ENCODE measurements at places on chromosomes 1 and 21.

DNA sequence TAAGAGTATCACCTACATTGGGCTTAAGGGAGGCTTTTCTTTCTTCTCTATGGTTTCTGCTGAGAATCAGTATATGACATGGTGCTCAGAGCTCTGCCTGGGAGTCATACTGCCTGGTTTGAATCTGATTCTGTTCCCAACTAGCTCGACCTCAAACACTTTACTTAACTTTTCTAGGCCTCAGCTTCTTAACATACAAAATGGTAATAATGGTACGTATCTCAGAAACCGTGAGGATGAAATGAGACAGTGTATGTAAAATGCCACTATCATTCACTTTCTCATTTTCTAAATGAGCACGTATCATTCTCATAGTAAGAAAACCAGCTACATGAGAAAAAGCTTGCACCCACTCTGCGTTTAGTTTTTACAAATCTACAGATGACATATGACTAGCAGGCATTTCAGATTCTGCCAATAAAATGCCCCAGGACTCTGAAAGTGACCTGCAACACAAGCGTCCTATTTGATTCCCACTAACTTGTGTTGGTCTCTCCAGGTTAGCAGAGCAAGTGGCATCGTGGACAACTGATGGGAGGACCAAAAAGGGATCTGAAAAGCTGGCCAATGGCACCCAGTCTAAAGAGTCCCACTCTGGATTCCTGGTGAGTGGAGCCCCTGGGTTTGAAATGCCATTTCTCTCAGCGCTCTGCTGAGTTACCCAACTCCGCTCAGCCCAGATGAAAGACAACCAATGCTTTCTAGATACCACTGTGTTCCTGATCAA is 6.1 kb downstream of the CTNNBIP1 start:
- no peak for DNase-seq

GRCh38 chr1:26285366-26286063 is 5.6 kb downstream of the SH3BGRL3 start:
- DNase-seq = no peak

DNA sequence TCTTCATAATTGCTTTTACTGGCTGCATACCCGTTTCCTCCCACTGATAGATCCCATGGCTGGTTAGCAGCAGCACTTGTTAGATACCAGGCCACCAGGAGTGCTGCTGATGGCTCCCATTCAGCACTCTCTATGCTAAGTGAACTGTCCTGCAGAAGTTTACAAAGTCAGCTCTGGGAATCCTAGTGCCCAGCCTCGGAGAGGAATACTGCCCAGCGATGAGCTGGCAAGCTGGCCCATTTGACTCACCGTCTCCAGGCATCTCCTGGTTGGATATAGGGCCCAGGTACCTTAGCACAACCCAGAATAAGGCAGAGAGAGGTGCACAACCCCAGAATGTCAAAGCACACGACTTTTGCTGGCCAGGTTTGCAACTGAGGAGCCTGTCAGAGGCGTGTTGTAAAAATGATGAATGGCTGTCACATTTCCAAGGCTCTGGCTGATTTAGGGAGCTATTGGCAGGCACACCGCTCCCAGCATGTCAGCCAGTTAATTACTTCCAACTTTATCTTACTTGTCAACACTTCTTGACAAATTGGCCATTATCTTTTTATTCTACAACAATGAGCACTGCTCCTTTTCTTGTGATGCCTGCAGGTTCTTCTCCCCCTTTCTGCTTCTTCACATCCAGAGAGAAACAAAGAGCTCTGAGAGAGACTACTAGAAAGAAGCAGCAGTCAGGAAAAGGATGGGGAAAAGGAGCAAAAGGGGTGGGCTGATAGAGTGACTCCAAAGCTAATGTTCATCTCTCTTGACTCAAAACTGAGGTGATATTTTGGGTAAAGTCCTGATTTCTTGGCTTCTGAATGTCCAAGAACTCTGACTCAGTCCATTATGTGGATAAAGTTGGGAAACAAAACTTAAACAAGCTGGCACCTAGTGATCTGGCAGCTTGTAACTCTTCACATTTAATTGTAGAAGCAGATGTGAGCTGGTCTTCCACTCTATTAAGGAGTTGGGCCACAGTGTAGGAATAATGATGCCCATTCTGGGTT is 10.8 kb upstream of the ANGPTL7 start:
- DNase-seq = peak; percentile 76

- peak; percentile 35 for DNase-seq
These were observed 344.6 kb downstream of the RYR2 start for GRCh38 chr1:237386362-237387143.

- DNase-seq = no peak
These were observed 57.7 kb downstream of the SPATA6 start for GRCh38 chr1:48414264-48414663.

- DNase-seq = peak; percentile 80
These were observed 108.8 kb downstream of the KIF26B start for GRCh38 chr1:245263529-245264095.
